ENCODE measurements at places on chromosomes 2 and 18. TPM values are rescaled to one million over a fixed set of nuclear protein-coding genes. Genes with fewer than 3 reads are reported as not detected.

The CHAC2 gene
- total RNA-seq = 4.0 TPM

The BCL2 gene
- total RNA-seq = 5.3 TPM

The LOXL3 gene
- total RNA-seq = 2.2 TPM

The FKBP1B gene
- total RNA-seq = 5.3 TPM

The EPB41L3 gene
- total RNA-seq = 130 TPM

The TMEM163 gene
- not detected for total RNA-seq

The COL6A3 gene
- total RNA-seq = 1,617 TPM

The TCF7L1 gene
- total RNA-seq = 2.2 TPM

The ALPG gene
- total RNA-seq = not detected

The MRO gene
- 0.39 TPM for total RNA-seq

The CNDP1 gene
- total RNA-seq = not detected

The KRCC1 gene
- 17.6 TPM for total RNA-seq

The POTEC gene
- total RNA-seq = not detected

The UGT1A4 gene
- not detected for total RNA-seq

The PARD3B gene
- total RNA-seq = 6.8 TPM

The CREG2 gene
- 0.78 TPM for total RNA-seq

The ZNF804A gene
- under 0.01 TPM for total RNA-seq

The RNF138 gene
- 32.0 TPM for total RNA-seq

The FSHR gene
- total RNA-seq = not detected

The SMYD1 gene
- total RNA-seq = not detected

The INSIG2 gene
- 6.2 TPM for total RNA-seq

The LYG1 gene
- 0.20 TPM for total RNA-seq

The SKOR2 gene
- not detected for total RNA-seq

The SNED1 gene
- 391 TPM for total RNA-seq

The NPPC gene
- not detected for total RNA-seq

The TLX2 gene
- total RNA-seq = under 0.01 TPM

The ALPP gene
- total RNA-seq = not detected

The SLC8A1 gene
- 2.6 TPM for total RNA-seq

The TDRD15 gene
- total RNA-seq = not detected

The CCL20 gene
- total RNA-seq = 1.2 TPM

The RTP5 gene
- total RNA-seq = not detected

The GPR75 gene
- total RNA-seq = 4.1 TPM

The CAD gene
- total RNA-seq = 62.4 TPM

The RSAD2 gene
- total RNA-seq = 0.37 TPM

The RIT2 gene
- not detected for total RNA-seq

The NHEJ1 gene
- total RNA-seq = 21.3 TPM

The MZT2A gene
- 45.2 TPM for total RNA-seq

The SPP2 gene
- total RNA-seq = not detected

The RAMP1 gene
- total RNA-seq = not detected

The MOCOS gene
- 8.8 TPM for total RNA-seq

The ALK gene
- not detected for total RNA-seq

The UGT1A5 gene
- not detected for total RNA-seq

The LBX2 gene
- 3.3 TPM for total RNA-seq

The VPS54 gene
- 14.0 TPM for total RNA-seq

The ASXL3 gene
- 0.59 TPM for total RNA-seq

The TMEM247 gene
- total RNA-seq = not detected

The TMEM17 gene
- 1.2 TPM for total RNA-seq

The BUB1 gene
- total RNA-seq = 68.6 TPM

The SCN9A gene
- total RNA-seq = 0.78 TPM

The GCG gene
- total RNA-seq = not detected

The GPBAR1 gene
- 0.20 TPM for total RNA-seq
